WERI-Rb-1 (cell line): ENCODE measurements at places on chromosomes 5 and 9.

DNA sequence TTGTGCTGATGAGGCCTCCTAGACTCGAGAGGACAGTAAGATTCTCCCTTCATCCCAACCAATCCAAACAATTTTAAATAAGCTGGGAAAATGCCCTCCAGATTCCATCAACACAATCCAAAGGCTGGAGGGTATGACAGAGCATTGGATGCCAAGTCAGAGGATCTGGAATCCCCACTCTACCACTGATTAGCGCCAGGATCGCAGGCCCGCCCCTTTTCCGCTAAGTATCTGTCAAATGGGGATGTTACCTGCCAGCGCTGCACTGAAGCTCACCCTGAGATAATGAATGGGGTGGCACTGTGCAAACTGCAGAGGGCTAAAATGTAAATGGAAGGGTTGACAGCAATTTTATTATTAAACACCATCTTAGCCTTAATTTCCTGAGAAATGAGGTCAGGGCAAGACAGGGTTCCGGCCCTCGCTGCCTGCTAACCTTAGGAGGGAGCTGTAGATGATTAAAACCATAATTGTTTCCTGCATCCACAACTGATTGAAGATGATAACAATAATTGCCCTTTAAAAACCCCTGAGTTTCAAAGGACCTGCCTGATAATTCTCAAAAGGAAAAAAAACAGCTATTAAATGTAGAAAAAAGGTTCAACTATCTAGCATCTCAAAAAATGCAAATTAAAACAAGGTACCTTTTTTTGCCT, 31.6 kb upstream of the GABBR2 start:
- no peak for DNase-seq

GRCh38 chr9:77170991-77171699, 6.2 kb upstream of the VPS13A start:
- no peak for DNase-seq

DNA sequence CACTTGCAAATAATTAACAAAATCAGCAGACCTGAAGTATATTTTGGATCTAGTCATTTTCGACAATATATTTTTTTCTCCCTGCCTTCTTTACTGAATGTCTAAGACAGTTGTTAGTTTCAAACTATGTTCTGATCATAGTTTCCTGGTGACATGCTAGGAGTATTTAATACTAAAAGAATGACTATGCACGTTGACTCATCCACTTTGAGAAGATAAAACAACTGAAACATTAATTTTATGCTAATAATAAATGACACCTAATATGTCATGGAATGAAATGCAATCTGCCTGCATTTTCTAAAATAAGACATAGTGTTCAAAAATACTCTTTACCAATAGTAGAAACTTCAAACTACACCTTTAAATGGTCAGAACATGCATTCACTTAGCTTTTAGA, 2123.7 kb upstream of the C9orf72 start:
- no peak for DNase-seq

DNA sequence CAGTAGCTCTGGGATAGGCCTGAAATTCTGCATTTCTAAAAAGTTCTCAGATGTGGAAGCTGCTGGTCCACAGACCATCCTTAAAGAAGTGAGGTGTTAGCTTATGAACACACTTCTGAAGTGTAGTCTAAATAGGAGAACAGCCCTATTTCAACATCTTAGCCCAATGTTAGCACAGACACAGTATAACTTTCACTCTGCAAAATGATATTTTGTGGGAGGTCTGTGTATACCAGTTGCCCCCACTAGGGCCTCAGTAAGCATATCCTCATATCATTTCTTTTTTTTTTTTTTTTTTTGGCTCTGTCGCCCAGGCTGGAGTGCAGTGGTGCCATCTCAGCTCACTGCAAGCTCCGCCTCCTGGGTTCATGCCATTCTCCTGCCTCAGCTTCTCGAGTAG, 7.5 kb upstream of the HABP4 start:
- DNase-seq, result no peak
